SJCRH30 (cell line): ENCODE measurements at places on chromosomes 6 and 20. TPM values are rescaled to one million over a fixed set of nuclear protein-coding genes. Genes with fewer than 3 reads are reported as not detected.

BMP6 gene
- 1.6 and 2.2 TPM in 2 replicates for total RNA-seq

CTAGE9 gene
- total RNA-seq = not detected in 2 replicates

CPNE5 gene
- 0.57 TPM in 1 of 2 replicates, not detected in the other for total RNA-seq

RBM24 gene
- total RNA-seq = 29.3 and 32.2 TPM in 2 replicates

BLTP3A gene
- 6.8 and 8.8 TPM in 2 replicates for total RNA-seq

SLC12A5 gene
- 3.8 and 8.6 TPM in 2 replicates for total RNA-seq

TNNC2 gene
- total RNA-seq = 0.73 and 0.75 TPM in 2 replicates

SNAP25 gene
- total RNA-seq = not detected in 2 replicates

ZNF311 gene
- not detected in 2 replicates for total RNA-seq

FERMT1 gene
- 4.7 and 5.7 TPM in 2 replicates for total RNA-seq

POM121L2 gene
- not detected in 2 replicates for total RNA-seq

LINC00237 gene
- total RNA-seq = not detected in 2 replicates
